ENCODE measurements at places on chromosomes 2 and 18. TPM values are rescaled to one million over a fixed set of nuclear protein-coding genes. Genes with fewer than 3 reads are reported as not detected.

SPTBN1 gene
- 261 TPM for total RNA-seq

RAB10 gene
- 93.3 TPM for total RNA-seq

TTN gene
- total RNA-seq, result 4.7 TPM

VAMP5 gene
- total RNA-seq, result 201 TPM

LONRF2 gene
- total RNA-seq, result not detected

MYL1 gene
- not detected for total RNA-seq

BOK gene
- 111 TPM for total RNA-seq

TPGS2 gene
- 266 TPM for total RNA-seq

MARS2 gene
- 6.6 TPM for total RNA-seq

ANKRD12 gene
- total RNA-seq, result 7.9 TPM

CNNM4 gene
- total RNA-seq, result 2.9 TPM

ZNF804A gene
- total RNA-seq, result not detected

QPCT gene
- 15.7 TPM for total RNA-seq

ONECUT2 gene
- under 0.01 TPM for total RNA-seq

CDH19 gene
- total RNA-seq, result not detected

FHL2 gene
- 97.3 TPM for total RNA-seq

GKN2 gene
- not detected for total RNA-seq

PDE11A gene
- under 0.01 TPM for total RNA-seq

POTEJ gene
- not detected for total RNA-seq

TRIM43 gene
- not detected for total RNA-seq

IL1R1 gene
- 8.9 TPM for total RNA-seq

FBXO15 gene
- total RNA-seq, result not detected

CAPN14 gene
- total RNA-seq, result not detected

CCNT2 gene
- 10.4 TPM for total RNA-seq

RMDN2 gene
- total RNA-seq, result 1.00 TPM

ACYP2 gene
- total RNA-seq, result 4.1 TPM

C2orf66 gene
- not detected for total RNA-seq

CD28 gene
- not detected for total RNA-seq

TAF4B gene
- total RNA-seq, result 5.5 TPM

OTX1 gene
- total RNA-seq, result 0.10 TPM

CASP10 gene
- total RNA-seq, result 28.2 TPM

PDE1A gene
- 0.10 TPM for total RNA-seq

ALPI gene
- total RNA-seq, result not detected

MC2R gene
- not detected for total RNA-seq

KCNF1 gene
- total RNA-seq, result 0.20 TPM

IL36RN gene
- total RNA-seq, result not detected

INPP4A gene
- total RNA-seq, result 22.3 TPM

CAPN13 gene
- total RNA-seq, result not detected

TUBA3E gene
- not detected for total RNA-seq

YPEL5 gene
- total RNA-seq, result 49.8 TPM

PAX8 gene
- total RNA-seq, result 2.1 TPM

RAB6C gene
- total RNA-seq, result not detected

IL1R2 gene
- not detected for total RNA-seq

LIMS2 gene
- 43.8 TPM for total RNA-seq

CDH2 gene
- 16.9 TPM for total RNA-seq

SP140 gene
- 0.20 TPM for total RNA-seq

GPBAR1 gene
- total RNA-seq, result not detected

XDH gene
- total RNA-seq, result not detected

PRSS56 gene
- total RNA-seq, result not detected

GCA gene
- 11.3 TPM for total RNA-seq

ACKR3 gene
- 0.93 TPM for total RNA-seq

EMX1 gene
- not detected for total RNA-seq

SPATA3 gene
- total RNA-seq, result not detected

HOXD10 gene
- total RNA-seq, result 7.5 TPM

Measured in mammary microvascular endothelial cell (primary cell).